Esophagus muscularis mucosa (tissue), 4 donors: ENCODE measurements at places on chromosomes 3 and 15. TPM values are rescaled to one million over a fixed set of nuclear protein-coding genes. Genes with fewer than 3 reads are reported as not detected.

Gene CFAP100
- not detected for total RNA-seq

Gene CCRL2
- 1.1 TPM for total RNA-seq

Gene CAMKV
- total RNA-seq: not detected

Gene FEZF2
- total RNA-seq: not detected

Gene PKM
- 527 TPM for total RNA-seq

- DNase-seq: no peak
- H3K36me3 ChIP-seq: no peaks in the 10 kb centered on the region
- no peak overlapping the region for H3K4me3 ChIP-seq
- no peaks in the 10 kb centered on the region for H3K4me1 ChIP-seq
Measured at GRCh38 chr3:16587681-16588060, 17.6 kb downstream of the DAZL start.

DNA sequence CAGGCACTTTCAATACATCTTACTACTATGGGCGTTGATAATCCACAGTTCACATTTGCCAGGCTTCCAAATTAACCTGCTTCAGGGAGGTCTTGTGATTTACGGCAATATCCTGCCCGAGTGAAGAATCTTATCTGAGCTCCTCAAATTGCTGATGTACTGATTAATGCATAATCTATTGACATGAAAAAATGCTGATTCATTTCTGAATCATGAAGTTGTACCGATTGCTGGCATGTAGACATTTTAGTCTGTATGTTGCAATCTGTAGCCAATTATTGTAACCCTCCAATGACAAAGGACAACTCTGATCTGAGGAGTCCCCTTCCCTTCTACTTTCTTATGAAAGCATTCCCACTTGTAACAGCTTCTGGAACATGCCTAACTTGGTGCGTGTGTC, 97.2 kb downstream of the SEC22A start:
- H3K4me3 ChIP-seq: no peak overlapping the region
- H3K4me1 ChIP-seq: no peaks in the 10 kb centered on the region
- H3K27ac ChIP-seq: no peak overlapping the region
- no peaks in the 10 kb centered on the region for H3K27me3 ChIP-seq

- no peak overlapping the region for H3K4me3 ChIP-seq
- no peak overlapping the region for H3K27ac ChIP-seq
- H3K4me1 ChIP-seq: no peaks in the 10 kb centered on the region
Measured at GRCh38 chr15:85899927-85900326, 105.2 kb upstream of the KLHL25 start.

DNA sequence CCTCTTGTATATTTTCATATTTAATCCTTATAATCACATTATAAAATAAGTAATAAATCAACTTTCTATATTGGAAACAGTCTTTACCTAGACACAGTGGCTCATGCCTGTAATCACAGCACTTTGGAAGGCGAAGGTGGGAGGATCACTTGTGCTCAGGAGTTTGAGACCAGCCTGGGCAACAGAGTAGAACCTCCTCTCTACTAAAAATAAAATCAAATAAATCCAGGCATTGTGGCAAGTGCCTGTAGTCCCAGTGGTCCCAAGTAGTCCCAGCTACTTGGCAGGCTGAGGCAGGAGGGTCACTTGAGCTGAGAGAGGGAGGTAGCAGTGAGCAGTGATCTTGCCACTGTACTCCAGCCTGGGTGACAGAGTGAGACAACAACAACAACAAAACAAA, 975.1 kb downstream of the ROBO1 start:
- no peak for DNase-seq
- H3K4me1 ChIP-seq: no peaks in the 10 kb centered on the region

GRCh38 chr3:29932696-29933325, 651.9 kb downstream of the RBMS3 start:
- H3K36me3 ChIP-seq: no peaks in the 10 kb centered on the region
- DNase-seq: no peak
- H3K4me1 ChIP-seq: peaks cover 6% of the 10 kb centered on the region
- no peak overlapping the region for H3K4me3 ChIP-seq

- DNase-seq: no peak
- no peak overlapping the region for H3K4me3 ChIP-seq
- peak overlapping the region; percentile 96 for H3K27ac ChIP-seq
- peaks cover 37% of the 10 kb centered on the region for H3K4me1 ChIP-seq
- no peaks in the 10 kb centered on the region for H3K27me3 ChIP-seq
Measured at GRCh38 chr3:24496529-24497482, 2.2 kb upstream of the THRB start.

DNA sequence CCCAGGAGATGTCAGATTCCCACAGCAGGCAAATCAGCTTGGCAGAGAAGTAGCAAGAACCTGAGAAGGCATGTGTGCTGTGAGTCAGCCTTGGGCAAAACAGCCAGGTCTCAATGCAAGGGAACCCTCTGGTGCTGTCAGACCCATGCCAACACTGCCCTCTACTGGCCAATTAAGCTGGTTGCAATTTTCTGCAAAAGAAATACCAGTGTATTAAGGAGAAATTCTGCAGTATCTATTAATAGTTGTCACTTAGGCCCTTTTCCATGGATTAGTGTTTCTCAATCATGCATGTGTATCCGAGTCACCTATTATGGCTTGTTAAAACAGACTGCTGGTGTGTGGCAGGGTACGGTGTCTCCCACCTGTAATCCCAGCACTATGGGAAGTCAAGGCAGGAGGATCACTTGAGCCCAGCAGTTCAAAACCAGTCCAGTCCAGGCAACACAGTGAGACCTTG, 26.2 kb downstream of the MAP4 start:
- peaks cover 40% of the 10 kb centered on the region for H3K4me1 ChIP-seq
- peaks cover 6% of the 10 kb centered on the region for H3K36me3 ChIP-seq
- no peak overlapping the region for H3K4me3 ChIP-seq
- DNase-seq: peak; percentile 93
- peak overlapping the region; percentile 12 for H3K27ac ChIP-seq

DNA sequence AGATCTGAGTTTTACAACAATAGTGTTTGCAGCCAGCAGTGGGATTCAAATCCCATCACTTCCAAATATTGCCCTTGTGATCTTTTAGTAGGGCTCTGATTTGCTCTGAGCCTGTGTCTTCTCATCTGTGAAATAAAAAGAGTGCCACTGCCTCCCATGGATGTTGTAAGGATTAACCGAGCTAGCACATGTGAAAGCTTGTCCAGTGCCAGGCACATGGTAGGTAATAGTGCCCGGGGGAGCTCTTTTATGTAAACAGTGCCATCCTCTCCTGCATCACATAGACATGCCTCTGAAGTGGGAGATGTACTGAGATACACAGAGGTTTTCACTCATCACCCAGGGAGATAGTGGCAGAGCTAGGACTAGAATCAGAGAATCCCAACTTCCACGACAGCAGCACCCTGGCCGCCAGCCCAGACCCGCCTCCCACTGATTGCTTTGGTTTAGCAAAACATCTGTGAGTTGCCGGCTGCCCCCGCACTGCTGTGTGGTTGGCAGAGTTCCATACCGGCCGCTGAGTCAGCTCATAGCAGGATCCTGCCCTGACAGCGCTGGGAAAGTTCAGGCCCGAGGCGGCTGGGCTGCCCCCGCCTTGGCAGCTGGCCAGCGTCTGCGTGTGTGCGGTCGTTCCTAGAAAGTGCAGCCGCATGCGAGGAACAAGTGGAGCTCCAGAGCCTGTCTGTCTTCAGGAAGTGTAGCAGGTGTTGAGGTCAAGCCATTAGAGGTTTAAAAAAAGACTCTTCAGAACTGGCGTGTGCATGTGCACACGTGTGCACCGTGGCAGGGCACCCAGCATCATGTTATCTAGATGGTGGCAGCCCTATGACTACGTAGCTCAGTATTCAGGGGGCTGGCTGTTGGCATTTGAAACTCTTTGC, 5.0 kb downstream of the ARID3B start:
- H3K27me3 ChIP-seq: no peaks in the 10 kb centered on the region
- DNase-seq: peak; percentile 98
- peaks cover 16% of the 10 kb centered on the region for H3K4me1 ChIP-seq
- peak overlapping the region; percentile 4 for H3K4me3 ChIP-seq
- H3K27ac ChIP-seq: peak overlapping the region; percentile 25

DNA sequence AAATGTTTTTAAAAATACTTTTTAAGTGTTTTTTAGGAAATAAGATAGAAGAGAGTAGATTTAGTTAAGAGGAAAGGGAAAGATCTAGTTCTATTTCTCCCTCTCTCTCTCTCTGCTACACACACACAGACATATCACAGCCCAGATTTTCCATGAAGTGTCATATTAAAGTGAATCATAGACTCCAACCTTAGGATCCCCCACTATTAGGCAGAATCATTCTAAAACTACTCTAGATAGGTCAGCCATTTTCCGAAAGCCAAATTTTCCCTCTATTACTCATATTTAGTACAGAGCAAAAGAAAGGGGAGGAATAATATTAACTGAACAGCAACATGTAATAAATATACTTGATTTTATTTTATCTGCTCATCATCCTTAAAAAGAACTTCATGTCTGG, 45.1 kb upstream of the RSL24D1 start:
- H3K4me3 ChIP-seq: no peak overlapping the region
- peaks cover 3% of the 10 kb centered on the region for H3K4me1 ChIP-seq
- DNase-seq: no peak
- no peaks in the 10 kb centered on the region for H3K27me3 ChIP-seq
- no peaks in the 10 kb centered on the region for H3K36me3 ChIP-seq
- H3K27ac ChIP-seq: no peak overlapping the region

GRCh38 chr3:37890522-37890921, 28.8 kb downstream of the CTDSPL start:
- H3K27ac ChIP-seq: no peak overlapping the region
- H3K4me3 ChIP-seq: no peak overlapping the region
- H3K4me1 ChIP-seq: peaks cover 86% of the 10 kb centered on the region
- H3K27me3 ChIP-seq: no peaks in the 10 kb centered on the region

DNA sequence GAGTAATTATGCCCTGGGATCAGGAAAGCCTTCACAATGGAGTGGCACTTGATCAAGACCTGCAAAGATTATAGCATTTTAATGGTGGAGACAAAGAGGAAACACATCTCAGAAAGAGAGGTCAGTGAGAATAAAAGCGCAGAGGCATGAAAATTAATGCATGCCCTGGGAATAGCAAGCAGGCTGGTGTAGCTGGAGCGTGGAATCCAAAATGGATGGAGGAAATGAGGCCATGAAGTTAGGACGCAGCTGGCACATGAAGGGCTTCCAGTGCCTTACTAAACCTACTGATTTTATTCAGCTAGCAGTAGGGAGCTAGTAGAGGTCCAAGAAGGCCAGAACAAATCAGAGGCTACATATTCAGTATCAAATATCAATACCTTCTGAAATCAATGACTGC, 38.1 kb downstream of the TMEM212 start:
- no peaks in the 10 kb centered on the region for H3K27me3 ChIP-seq
- DNase-seq: no peak
- H3K27ac ChIP-seq: no peak overlapping the region
- H3K4me1 ChIP-seq: peaks cover 34% of the 10 kb centered on the region

DNA sequence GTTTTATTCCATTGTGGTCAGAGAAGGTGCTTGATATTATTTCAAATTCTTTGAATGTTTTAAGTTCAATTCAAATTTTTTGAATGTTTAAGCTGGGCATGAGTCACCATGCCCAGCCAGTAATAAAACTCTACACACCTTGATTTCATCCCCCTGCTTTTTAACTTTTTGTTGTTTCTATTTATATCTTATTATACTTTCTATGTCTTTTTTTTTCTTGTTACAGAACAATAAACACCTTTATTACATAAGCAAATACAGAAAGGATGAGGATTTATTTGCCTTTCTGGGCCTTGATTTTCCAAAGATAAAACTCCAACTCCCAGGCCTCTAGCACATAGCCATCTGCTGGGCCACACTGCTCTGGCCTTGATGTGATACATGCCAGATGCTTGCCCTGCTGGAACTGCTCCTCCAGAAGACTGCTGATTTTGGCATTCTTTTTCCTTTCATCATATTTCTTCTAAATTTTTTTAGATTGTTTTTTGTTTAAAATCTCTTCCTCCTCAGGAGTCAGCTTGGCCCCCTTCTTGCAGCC, 14.0 kb downstream of the DNAH12 start:
- no peaks in the 10 kb centered on the region for H3K4me1 ChIP-seq
- H3K27ac ChIP-seq: no peak overlapping the region
- H3K36me3 ChIP-seq: no peaks in the 10 kb centered on the region
- no peaks in the 10 kb centered on the region for H3K27me3 ChIP-seq
- H3K4me3 ChIP-seq: no peak overlapping the region

DNA sequence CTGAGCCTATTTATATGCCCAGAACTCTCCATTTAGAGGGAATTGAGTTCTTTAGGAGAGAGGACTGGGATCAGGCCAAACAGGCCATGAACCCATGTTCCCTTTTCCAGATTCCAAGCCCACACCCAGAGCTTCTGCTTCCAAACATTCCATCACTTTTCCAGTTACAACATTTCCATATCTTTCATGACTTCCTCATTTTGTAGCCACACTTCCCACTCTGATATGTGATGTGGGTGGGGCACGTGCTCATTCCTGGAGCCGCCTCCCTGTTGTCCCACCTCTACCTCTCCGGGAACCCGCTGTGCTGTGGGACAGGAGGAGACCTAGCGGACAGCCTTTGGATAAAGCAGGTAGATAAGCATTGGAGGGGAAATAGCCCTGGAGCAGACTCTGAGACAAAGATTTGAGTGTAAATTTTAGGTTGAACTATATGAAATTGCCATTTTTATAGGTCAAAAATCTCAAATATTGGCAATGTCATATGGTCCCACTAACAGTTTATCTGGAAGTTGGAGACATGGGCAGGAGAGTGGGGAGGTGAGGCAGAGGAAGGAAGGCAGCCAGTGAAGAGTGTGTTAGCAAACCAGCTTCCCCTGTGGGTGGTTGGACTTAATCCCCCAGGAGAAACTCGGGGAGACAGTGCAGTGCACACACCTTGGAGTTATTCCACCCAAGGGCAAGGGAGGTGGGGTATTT, 31.8 kb downstream of the CYP8B1 start:
- no peak for DNase-seq
- H3K27ac ChIP-seq: peak overlapping the region; percentile 76

- peak overlapping the region; percentile 89 for H3K4me3 ChIP-seq
- no peak for DNase-seq
- H3K4me1 ChIP-seq: peaks cover 75% of the 10 kb centered on the region
- no peaks in the 10 kb centered on the region for H3K36me3 ChIP-seq
- H3K27ac ChIP-seq: peak overlapping the region; percentile 95
- H3K27me3 ChIP-seq: no peaks in the 10 kb centered on the region
Measured at GRCh38 chr3:146157325-146158060, 3.5 kb downstream of the PLOD2 start.

DNA sequence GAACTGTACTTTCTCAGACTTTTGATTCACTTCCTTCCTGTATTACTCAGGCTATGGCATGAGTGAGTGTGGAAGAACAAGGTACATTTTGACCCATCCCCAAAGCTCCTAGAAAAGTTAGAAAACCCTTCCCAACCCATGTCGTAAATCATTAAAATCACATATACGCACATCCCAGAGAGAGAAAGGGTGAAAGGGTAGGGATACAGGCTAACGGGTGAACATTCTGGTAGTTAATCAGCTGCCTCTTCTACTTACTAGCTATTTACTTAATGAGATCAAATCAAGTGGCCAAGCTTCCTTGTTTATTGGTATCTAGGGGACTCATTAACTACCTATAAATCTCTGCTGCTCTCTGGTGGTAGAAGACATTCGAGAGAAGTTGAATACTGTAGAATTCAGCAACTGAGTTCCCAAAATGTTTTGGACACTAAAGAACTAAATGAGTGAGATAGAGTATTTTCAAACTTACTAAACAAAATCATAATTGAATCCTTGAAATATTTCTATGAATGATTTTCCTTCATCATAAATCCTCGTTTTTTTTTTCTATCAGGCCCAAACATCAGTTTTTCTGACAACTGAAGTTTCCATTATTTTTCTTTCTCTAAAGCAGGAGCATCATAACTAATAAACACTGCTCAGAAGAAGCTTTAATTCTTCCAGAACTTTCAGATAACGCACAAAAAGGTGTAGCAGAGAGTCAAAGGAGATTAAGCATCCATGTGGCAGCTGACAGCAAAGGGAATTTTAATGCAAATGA, 124.2 kb downstream of the IMPG2 start:
- no peaks in the 10 kb centered on the region for H3K36me3 ChIP-seq
- H3K27me3 ChIP-seq: no peaks in the 10 kb centered on the region
- no peak overlapping the region for H3K27ac ChIP-seq
- H3K4me3 ChIP-seq: no peak overlapping the region
- peak; percentile 55 for DNase-seq
